ENCODE measurements at places on chromosomes 13 and 19. TPM values are rescaled to one million over a fixed set of nuclear protein-coding genes. Genes with fewer than 3 reads are reported as not detected.
A peak's percentile ranks its signal among the peaks of the same experiment; 100 is the strongest.

DNA sequence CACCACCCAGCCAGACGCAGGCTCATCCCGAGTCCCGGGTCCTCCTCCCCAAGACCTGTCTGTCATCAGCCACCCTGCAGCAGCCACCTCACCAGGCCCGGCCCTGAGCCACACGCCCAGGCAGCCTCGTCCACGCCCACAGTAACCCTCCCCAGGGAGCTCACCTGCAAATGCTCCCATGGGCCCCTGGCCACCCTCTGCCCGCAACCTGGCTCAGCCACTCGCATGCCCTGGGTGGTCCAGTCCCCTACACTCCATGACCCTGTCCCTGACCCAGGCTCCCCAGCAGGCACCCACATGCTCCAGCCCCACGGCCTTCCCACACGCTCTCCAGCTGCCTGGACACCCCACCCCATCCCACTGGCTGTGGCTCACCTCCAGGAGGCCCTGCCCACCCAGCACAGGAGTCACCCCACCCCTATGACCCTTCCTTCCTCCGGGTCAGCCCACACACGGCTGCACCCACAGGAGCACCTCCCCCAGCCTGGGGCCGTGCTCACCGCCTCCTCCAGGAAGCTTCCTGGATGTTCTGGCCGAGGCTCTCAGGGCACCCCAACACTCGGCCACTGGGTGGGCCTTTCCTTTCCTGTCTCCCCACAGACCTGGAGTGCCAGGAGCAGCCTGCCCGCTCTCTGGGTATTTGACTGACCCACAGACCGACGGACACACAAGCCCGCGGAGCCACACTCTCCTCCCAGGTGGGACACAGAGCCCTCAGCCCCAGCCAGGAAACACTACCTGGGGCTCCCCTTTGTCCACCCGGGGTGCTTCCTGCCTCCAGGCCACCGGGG, 3.6 kb downstream of the TMEM259 start:
- DNase-seq: no peak

GRCh38 chr19:38841787-38842438, 7.9 kb downstream of the HNRNPL start:
- no peak for DNase-seq

DNA sequence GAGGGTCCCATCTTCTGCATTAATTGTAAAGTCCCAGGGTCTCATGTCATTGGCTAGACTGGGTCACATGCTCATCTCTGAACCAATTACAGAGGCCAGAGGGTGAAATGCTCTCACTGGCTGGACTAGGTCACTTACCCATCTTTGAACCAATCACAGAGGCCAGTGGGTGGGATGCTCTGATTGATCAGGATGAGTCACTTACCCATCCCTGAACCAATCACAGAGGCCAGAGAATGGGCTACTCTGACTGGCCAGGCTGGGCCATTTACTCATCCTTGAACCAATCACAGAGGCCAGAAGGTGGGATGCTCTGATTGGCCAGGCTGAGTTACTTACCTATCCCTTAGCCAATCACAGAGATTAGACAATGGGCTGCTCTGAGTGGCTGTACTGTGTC, 5.3 kb downstream of the MISP start:
- peak; percentile 72 for DNase-seq

GRCh38 chr19:49335071-49335783, at the start of gene CD37:
CD37 (plus strand) TSS chr19:49335406; CDS start chr19:49335541, 135 bp downstream.
- DNase-seq: peak; percentile 58

The ZNF444 gene
- 37.3 TPM for total RNA-seq

The PPM1N gene
- total RNA-seq: 1.5 TPM

The ZSCAN1 gene
- not detected for total RNA-seq

Data from activated naive CD4-positive, alpha-beta T cell treated with anti-CD3 and anti-CD28 coated beads, Interleukin-2, amount 50 U/mL, for 72 hours (primary cell).